ENCODE measurements at places on chromosomes 11 and 22.

DNA sequence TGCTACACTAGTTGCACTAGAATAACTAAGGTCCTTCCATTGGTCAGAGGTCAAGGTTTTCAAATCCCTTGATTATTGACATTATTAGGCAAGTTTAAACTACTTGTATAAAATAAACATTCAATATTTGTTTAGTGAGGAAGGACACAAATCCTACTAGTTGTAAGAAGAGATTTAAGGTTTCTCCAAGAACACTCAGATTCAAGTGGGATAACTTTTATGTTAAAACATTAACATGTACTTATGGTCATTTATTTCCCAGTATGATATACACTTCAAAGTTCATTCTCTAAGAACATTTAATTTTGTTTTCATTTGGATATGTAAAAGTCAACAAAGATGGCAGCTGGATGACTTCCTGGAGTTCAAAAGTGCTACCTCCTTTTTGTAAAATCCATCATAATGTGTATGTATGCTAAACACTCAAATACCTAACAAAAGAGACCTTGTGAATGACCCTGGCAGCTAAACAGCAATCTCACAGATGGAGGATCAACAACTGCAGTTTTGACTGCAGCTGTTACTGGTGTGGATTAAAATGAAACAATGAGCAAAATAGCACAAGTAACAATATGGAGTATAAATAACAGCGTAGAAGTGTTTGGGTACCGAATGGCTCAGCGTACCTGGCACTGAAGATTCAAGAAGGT, 1.5 kb downstream of the CCDC90B start:
- no peak for DNase-seq

GRCh38 chr11:134821422-134821821, 409.4 kb upstream of the B3GAT1 start:
- no peak for DNase-seq

DNA sequence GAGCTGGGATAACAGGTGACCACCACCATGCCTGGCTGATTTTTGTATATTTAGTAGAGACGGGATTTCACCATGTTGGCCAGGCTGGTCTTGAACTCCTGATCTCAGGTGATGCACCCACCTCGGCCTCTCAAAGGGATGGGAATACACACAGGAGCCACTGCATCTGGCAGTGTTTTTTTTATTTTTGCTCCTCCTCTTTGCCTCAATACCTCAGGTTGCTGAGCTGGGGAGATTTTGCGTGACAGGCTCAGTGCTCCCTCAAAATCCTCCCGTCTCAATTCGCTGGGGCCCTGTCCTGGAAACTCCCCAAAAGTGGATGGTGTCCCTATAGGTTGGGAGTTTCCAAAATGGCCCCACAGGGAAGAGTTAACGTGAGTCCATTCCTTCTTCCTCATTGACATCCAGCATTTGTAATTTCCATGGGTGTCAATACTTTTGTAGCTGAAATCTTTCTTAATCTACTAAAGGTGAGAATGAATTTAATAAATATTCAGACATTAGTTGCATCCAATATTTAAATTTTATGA, 71.8 kb downstream of the GGTLC2 start:
- no peak for DNase-seq

- DNase-seq = no peak
These were observed 14.1 kb upstream of the HTR3A start for GRCh38 chr11:113960702-113961330.

DNA sequence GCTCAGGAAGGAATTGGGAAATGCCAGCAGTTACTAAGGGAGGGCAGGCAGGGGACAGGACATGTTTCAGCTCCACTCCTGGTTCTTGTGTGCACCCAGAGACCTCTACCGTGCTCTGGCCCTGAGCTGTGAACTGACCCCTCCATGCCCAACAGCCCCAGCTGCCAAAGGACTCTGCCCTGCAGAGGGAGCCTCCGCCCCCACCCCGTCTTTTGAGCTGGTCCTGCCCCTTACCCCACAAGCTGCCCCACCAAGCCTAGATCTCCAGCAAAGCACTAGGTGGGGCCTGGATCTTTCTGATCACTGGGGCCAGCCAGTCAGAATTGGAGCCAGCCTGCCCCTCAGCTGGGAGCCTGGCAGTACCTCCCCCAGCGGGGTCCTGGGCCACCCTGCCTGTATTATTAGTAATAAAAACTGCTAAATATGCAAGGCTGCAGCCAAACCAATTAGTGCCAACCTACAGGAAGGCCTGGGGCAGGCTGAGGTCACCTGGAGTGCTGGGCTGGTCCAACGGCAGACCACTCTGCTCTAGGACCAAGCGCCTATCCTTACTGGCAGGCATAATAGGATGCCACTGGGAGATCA, 23.9 kb upstream of the DRICH1 start:
- DNase-seq = no peak

- no peak for DNase-seq
These were observed 19.6 kb downstream of the RNF121 start for GRCh38 chr11:71948314-71949027.

DNA sequence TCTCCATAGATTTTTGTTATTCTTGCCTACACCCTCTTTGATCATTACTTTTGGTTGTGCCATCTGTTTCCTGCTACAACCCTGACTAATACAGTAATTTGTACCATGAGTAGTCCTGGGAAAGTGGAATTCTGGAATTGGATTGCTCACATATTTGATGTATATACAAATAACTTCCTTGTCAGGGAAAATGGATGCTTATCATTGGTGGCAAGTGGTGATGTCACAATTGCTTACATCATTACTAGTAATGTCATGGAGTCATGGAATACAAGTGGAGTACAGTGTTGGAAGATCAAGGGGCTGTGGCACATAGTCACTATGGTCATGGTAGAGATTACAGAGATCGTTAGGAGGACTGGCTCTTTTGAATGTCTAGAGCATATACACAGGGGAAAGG, 24.4 kb downstream of the AASDHPPT start:
- no peak for DNase-seq

DNA sequence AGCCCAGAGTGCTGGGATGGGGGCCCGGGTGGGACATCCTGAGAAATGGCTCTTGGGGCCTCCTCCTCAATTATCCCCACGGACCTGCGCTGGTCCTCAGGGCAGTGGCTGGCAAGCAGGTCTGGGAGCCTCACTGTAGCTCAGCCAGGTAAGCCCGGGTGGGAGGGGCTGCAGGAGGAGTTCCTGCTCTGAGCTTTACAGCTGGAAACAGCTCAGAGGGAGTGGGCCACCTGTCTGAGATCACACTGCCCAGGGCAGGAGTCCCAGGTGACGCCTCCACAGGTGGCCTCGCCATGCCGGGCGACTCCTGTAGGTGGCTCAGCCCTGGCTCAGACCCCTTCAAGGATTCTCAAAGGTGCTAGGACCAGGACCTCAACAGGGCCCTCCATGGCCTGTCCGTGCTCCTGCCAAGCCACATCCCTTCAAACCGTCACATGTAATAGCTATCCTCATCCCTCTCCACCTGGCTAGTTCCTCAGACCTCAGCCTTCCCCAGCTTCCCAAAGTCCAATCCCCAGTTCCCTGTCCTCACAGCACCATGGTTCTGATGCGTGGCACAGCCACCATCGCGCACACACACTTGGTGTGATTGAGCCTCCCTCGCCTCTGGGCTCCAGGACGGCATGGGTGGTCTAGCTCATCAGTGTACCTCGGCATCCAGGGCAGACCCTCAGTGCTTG, 3.6 kb upstream of the TSSK2 start:
- no peak for DNase-seq

- no peak for DNase-seq
These were observed 5.0 kb upstream of the MUC6 start for GRCh38 chr11:1041471-1041870.

DNA sequence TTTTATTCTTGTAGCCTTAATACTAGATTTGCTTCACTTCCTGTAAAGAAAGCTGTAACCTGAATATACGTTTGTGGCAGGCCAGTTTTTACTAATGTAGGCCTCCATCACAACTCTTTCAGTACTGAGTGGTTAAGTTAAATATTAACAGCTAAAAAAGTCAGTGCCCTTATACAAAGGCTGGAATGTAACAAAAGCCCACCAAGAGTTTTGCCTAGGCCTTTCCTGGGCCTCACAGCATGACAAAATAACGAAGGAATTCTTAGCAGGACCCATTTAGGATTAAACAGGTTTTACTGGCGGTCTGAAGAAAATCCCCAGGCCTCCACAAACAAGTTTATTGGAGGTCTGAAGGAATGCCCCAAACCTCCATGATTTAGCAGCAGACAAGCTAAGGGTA, 43.7 kb downstream of the PIWIL3 start:
- DNase-seq = no peak

DNA sequence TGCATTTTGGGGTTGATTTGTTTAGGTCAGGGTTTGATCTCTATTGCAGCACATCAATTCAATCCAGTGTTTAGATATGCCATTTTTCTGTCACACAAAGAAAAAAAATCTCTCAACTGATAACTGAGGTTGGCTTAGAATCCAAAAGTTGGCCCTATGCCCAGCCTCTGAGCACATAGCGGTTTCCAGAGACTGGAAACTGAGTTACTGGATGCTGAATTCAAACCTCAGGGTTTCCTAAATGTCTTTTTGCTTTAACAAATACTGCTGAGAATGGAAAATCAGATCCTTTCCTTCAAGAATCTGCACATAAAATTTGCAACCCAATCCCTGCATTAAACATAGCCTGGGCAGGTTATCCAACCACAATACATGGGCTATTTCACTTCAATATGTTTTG, 4.0 kb downstream of the P4HA3 start:
- no peak for DNase-seq

Data from stimulated activated CD4-positive, alpha-beta T cell treated with anti-CD3 and anti-CD28 coated beads, Interleukin-4, amount 100 ng/mL, for 1 hour (primary cell).